ENCODE measurements at places on chromosomes 2 and 18.

DNA sequence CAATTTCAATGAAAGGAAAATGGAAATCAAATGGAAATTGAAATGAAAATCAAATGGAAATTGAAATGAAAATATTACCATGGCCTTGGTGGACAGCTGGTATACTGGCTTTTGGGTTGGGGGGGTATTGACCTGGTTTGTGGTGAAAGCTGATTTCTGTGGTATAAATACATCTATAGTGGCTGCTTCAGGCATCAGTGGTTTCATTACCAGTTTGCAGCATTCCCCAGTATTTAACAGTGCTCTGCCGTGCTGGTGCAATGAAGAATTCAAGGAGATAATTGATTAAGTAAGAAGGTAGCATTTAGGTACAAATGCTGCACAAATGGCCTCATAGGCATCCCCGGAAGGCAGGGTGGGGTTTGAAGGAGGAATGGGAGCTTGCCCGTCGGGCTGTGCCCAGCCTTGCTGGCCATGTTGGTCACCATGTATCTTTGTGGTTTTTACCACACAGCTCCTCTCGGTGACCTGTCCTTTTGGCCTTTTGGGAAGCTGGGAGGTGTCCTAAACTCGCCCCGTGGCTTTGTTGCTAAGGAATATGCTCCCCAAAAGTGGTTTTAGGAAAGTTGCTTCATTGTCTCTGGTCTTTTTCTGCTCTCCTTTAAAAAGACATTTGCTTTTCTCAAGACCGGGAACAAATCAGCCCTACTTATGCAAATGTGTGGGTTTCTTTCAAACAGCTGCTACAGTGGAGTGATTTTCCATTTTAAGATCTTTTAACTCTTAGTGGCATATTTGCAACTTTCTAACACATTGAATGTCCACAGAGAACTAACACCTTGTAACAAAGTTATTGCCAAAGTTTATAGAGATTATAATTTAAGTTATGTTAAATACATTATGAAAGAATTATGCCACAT, 28.6 kb downstream of the SNTG2 start:
- DNase-seq, result no peak

DNA sequence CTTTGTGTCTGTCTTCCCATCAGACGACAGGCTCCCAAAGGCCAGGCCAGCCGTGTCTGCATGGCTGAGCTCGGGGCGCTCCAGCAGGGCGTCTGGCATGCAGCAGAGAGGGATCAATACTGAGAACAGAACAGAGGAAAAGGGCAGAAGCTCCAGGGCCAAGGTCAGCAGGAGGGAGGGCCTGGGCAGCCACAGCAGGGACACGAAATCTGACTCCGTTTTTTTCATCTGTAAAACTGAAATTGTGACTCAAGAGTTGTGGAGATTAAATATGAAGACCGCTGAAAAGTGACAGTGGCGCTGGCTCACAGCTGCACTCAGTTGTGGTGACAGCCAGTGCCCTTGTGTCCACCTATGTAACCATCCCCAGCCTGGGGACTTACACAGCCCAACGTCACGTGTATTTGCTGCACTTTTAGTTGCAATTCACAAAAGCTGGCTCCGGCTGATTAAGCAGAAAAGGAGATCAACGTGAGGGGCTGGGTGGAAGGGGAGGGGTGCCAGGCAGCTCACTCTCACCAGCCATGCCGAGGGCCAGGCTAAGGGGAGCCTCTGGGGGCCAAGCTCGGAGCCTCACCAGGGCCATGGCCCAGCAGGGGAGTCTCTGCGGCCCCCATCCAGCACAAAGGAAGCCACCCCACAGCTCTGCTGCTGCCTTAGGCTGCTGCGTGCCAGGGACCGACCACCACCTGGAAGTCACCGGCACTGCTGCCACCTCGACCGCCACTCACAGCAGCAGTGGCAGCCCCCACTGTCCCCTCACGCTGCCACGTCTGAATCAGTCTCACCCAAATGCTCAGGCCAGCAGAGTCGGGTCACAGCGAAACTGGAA, 74.7 kb downstream of the EIPR1 start:
- no peak for DNase-seq

DNA sequence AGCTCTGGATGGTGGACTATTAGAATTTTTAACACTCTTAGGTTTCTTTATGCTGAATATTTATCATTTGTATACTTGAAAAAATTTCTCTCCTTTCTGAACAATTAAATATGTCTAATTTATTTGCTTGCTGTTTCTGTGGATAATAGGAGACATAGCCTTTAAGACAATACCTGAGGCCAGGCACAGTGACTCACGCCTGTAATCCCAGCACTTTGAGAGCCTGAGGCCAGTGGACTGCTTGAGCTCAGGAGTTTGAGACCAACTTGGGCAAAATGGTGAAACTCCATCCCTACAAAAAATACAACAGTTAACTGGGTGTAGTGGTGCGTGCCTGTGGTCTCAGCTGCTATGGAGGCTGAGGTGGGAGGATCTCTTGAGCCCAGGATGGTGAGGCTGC, 54.7 kb downstream of the FAM117B start:
- DNase-seq, result no peak

DNA sequence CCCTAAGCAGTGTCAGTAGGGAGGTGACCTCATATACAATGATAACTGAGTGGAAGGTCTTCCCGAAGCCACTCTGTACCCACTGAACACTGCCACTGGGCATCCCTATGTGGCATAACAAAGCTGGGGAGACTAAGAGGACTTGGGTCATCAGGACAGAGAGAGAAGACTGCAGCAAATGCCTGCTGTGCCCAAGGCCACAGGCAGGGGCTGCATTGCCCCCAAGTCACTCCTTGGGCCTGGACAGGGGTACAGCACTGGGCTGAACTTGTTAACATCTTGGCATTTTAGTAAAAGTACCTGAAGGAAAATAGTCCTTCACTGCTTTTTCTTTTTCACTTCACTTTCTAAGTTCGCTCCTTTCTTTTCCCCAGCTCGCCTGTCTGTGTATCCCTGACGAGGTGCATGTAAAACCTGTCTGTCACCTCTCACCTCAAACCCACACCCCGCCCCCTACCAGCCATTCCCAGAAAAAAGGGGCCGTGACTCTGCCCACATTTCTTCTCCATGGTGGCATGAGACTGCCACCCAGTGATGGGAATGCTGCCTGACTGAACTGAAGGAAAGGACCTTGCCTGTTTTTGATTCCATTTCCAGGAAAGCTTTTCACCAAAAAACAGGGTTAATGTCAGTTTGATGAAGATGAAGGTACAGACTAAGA, 62.9 kb downstream of the MTHFD2 start:
- DNase-seq, result no peak

- no peak for DNase-seq
Observed at GRCh38 chr2:212845941-212846340, 305.5 kb downstream of the IKZF2 start.

DNA sequence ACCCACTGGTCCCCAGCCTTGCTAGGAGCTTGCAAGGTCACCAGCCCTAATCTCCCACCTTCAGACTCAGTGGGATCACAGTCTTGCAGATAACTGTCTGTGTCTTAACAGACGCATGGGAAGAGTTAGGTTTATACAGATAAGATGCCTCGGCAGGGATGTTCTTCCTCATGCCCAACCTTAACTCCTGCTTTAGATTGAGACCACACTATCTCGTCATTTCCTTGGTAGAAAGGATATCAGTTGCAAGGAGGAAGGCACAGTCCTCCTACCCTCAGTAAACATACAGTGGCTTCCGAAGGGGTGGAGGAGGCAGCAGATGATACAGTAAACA, 7.2 kb downstream of the NT5DC4 start:
- DNase-seq, result no peak

DNA sequence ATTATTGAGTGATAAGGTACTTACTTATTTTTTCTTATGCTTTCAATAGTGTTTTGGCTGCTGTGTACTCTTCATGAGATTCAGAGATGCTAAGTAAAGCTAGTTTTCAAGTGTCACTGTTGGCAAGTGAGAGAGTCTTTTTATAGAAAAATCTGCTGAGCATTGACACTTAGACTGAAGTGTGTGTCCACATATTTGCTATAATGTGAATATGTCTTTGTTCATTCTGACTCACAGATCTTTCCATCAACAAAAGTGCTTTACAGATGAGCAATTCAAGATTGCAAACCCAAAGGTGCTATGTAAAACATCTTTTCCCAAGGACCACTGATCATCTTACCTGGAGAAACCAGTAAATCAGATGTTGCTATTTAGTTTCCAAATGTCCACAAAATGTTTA, 410.6 kb upstream of the FIGN start:
- DNase-seq, result no peak

- no peak for DNase-seq
Observed at GRCh38 chr2:55999790-56000189, 76.2 kb upstream of the EFEMP1 start.

- no peak for DNase-seq
Observed at GRCh38 chr2:63347361-63347760, 240.9 kb downstream of the WDPCP start.

- no peak for DNase-seq
Observed at GRCh38 chr2:9010866-9011265, 7.4 kb upstream of the MBOAT2 start.

DNA sequence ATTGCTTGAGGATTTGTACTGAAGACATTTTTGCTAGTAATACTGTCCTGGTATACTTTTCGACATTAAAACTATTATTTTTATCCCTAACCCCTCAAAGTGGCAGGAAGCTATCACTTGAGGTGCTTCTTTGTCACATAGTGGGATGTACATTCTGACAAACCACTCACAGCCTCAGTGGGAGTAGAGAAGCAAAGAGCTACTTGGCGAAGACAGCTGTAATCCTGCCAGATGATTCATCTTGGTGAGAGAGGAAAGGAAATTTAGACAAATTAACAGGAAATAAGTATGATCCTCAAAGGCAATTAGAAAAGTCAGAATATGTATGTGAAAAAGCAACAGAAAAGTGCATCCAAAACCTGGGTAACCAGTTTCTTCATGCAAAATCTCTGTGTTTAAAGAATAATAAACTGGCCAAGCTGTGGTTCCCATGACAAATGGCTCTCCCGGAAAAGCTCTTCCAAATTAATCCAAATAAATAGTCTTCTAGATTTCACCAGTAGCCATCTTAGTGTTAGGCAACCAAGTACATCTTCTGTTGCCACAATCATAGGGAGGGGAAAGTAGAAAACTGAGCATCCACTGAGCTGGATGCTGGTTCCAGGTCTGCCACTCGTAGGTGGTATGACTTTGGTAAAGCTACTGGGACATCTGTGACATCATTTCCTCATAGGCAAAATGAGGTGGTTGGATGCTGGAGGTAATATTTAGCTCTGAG, 308.0 kb upstream of the LYPD1 start:
- DNase-seq, result no peak

DNA sequence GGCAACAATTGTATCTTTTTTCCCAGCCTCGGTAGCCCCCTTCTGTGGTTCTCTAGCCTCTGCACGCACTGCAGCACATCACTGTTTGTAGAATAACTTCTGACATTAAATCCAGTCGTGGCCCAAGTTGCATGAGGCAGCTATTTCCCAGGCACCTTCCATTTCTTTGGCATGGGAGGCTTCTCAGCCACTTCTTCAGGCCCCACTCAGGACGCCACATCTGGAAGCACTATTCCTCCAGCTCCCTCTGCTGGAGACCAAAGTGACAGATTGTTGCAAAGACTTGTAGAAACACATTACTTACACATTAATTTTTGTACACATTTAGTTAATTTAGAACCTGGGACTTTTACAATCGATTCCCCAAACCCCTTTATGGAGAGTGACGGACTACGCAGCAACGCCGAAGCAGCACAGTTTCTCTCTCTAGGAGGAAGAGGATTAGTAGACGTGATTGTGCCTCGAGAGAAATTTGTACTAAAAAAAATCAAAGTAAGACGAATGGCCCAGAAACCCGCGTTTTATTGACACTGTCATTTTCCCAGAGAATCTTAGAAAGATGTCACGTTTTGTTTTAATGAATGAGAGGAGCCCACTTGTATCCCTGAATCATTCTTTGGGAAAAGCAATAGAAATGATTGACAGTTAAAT, 57.8 kb upstream of the RGPD5 start:
- DNase-seq, result no peak

- no peak for DNase-seq
Observed at GRCh38 chr2:1136846-1137245, 186.2 kb downstream of the SNTG2 start.

- DNase-seq, result no peak
Observed at GRCh38 chr18:45467293-45467692, 148.0 kb upstream of the SLC14A2 start.

DNA sequence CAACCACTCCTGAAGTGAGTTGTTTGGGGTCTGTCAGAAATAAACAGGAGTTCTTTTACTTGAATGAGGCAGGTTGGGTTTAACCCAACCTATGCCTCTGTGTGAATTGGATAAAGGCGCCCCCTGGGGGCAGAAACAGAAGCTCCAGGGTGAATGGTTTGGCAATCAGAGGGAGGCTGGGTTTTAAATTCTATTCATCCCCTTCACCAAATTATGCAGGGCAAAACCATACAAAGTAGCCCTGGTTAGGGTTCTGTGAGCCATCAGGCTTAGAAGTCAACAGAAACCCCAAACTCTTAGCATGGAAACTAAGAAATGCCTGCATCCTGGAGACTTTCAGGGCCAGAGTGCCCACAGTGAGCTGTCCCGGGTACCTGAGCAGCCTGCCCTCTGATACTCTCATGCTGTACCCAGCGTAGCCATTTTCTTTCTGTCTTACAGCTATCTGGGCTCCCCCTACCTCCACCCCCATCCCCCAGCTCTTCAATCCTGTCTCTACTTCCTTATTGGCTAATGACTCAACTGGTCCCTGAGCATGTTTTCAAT, 241.5 kb downstream of the ICOS start:
- DNase-seq, result peak; percentile 55

DNA sequence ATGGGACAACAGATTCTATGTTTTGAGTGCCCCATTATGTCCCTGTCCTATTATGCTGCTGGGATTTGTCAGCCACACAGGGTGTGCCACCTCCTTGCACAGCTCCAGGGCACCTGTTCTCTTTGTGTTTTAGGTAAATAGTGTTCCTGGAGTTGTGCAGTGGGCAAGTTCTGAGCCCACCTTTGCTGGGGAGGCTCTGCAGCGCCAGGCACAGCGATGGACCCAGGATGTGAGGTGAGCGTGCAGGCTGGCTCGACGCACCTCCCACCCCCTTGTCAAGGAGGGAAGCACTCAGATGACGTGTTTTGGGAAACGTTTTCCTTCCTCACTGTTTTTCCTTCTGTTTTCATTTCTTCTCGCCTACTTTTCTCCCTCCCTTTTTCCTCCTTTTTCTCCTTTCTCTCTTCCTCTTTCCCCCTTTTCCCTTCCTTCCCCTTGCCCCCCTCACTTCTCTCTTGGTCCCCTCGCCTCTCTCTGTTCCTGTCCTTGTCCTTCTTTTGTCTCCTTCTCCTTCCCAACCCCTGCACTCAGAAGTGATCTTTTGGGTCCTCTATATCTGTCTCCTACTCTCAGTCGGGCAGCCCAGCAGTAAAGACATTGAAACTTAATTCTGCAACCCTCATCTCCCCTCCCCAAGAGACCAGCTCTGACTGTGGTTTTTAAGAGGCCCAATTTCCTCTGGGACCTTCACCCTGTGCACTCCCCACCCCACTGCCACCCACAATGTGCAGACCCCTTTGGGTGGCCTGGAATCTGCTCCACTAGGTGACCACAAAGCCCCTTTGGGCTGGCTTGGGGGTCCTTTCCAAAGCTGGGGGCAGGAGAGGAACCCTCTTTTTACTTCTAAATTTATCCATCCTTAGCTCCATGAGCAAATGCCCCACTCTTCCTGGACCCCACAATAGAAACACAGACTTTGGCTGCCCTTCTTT, 104.0 kb downstream of the MCFD2 start:
- no peak for DNase-seq

- no peak for DNase-seq
Observed at GRCh38 chr2:128301501-128301966, 17.1 kb downstream of the HS6ST1 start.

Data from stimulated activated CD8-positive, alpha-beta memory T cell treated with anti-CD3 and anti-CD28 coated beads, Interleukin-2, amount 100 ng/mL, for 48 hours (primary cell).